CD4-positive, alpha-beta T cell treated with Interleukin-6 for 4 hours (primary cell): ENCODE measurements at places on chromosomes 3 and 15.

GRCh38 chr3:55882006-55882405, 394.9 kb upstream of the WNT5A start:
- no peak for DNase-seq

DNA sequence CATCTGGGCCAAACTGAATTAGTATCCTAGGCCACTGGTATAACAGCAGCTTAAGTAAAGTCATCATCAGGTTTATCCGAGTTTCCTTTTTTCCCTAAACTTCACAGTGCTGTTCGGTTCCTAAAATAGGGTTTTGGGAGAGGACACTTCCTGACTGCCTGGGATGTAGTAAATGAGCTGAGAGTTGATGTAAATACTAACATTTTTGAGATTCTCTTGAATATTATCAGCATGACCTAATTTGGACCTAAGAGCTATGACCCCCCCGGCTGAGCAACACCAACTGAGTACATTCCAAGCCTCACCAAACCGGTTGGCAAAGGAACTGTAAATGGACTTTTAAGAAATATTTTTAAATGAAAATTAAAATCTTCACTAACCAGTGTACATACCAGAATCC, 78.8 kb downstream of the IL5RA start:
- DNase-seq, result no peak

- no peak for DNase-seq
Measured at GRCh38 chr15:48888191-48888590, 10.3 kb downstream of the EID1 start.

GRCh38 chr3:54549607-54550220, 378.1 kb downstream of the LRTM1 start:
- no peak for DNase-seq

DNA sequence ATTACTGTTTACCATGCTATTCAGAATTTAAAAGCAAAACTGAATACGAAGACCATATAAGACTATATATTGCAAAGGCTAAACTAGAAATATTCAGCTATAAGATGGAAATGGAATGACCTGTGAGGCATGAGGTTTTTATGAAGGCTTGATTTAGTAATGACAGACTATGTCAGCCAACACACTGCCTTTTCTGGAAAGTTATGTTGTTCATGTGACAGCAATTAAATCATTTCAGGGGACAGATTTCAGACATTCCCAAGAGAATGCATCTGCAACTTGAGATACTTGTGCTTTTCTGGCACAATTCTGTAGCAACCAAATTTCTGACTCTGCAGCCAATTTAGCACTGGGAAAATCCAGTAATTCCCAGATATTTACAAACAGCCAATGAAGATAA, 8.6 kb upstream of the GATM start:
- no peak for DNase-seq

DNA sequence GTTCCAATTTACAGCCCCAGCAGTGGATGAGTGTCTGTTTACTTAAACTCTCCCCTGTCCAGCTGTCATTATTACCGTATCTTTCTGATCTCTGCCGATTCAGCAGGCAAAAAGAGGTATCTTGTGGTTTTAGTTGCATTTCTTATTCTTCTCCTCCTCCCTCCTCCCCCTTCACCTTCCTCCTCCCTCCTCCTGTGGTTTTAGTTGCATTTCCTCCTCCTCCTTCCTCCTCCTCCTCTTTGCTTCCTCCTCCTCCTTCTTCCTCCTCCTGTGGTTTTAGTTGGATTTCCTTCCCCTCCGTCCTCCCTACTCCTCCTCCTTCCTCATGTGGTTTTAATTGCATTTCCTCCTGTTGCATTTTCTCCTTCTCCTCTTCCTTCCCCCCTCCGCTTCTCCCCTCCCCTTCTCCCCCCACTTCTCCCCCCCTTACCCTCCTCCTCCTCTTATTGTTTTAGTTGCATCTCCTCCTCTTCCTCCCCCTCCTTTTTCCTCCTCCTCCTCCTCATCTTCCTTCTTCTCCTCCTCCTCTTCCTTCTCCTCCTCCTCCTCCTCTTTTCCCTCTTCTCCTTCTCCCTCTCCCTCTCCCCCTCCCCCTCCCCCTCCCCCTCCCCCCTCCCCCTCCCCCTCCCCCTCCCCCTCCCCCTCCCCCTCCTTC, 25.3 kb upstream of the VPS33B start:
- no peak for DNase-seq

DNA sequence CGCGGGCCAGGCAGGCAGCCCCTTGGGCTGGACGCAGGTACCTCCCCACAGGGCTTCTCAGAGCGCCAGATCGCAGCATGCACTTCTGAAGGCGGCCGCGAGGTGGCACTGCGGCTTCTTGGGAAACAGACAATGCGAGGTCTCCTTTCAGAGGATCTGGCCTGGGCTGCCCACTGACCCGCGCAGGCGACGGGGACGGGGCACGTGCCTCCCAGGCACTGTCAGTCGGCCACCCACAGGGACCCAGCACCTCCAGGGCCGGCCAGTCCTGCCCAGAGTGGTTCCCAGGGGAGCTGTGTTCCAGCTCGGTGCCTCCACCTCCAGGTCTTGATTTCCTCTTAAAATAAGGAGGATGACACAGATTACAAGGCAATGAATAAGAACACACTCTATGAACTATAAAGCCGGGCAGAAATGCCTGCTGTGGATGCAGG, 24.4 kb upstream of the TXNRD3 start:
- peak; percentile 78 for DNase-seq

- DNase-seq, result no peak
Measured at GRCh38 chr3:29167180-29167579, 113.7 kb upstream of the RBMS3 start.

DNA sequence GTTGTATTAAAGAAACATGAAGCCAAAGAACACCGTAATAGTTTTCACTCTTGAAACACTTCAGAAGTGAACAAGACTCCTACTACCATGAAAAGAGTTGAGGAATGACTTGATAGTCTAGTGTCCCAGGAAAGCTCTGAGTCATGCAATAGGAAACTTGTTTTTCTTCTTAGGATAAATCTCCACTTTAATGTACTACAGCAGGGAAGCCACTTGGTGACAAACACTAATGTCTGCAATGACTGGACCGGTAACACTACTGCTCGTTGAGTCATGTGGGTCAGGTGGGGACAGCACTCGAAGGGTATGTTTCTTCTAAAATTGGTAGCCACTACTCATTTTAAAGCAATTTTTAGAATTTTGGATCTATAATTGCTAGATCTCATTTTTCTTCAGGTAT, 291.7 kb upstream of the CNTN3 start:
- no peak for DNase-seq

GRCh38 chr3:120743556-120744195, 1.1 kb downstream of the GTF2E1 start:
- DNase-seq, result no peak

DNA sequence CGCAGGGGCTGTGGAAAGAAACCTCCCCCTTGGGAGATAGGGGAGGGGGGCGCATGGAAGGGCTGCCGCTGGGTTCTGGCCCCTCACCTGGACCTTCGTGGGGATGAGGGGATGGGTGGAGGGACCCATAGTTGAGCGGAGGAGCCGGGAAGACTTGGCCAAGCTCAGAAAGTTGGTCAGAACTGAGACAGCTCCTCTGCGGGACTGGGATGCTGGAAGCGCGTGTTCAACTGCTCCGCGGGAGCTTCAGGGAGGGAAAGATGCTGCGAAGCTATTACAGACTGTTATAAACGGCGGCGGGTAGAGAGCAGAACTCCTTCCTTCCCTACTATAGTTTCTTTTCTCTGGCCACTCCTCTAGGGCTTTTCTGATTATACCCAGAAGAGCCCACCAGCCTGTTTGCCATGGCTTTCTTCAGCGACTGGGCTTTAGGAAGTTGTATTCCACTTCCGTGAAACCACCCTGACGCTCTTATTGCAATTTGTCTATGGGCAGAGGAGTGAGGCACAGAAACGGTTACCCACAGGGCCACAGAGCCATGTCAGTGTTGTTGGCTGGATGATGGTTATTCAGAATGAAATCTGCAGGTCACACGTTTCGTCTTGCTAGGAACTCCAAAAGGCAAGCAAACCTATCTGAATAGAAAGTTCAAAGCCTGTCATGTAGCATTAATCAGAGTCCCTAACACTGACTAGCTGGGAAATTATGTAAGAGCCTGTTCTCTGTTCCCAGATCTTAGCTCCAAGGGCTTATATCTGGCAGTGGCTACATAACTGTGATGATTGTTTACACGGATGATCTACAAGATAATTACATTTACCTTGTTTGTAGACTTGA, 1.1 kb downstream of the SYNPR start:
- DNase-seq, result no peak

GRCh38 chr3:17411157-17411877, 331.1 kb downstream of the TBC1D5 start:
- no peak for DNase-seq

GRCh38 chr3:3097958-3098357, 12.2 kb downstream of the IL5RA start:
- no peak for DNase-seq

GRCh38 chr3:110593749-110594148, 477.9 kb upstream of the NECTIN3 start:
- no peak for DNase-seq

DNA sequence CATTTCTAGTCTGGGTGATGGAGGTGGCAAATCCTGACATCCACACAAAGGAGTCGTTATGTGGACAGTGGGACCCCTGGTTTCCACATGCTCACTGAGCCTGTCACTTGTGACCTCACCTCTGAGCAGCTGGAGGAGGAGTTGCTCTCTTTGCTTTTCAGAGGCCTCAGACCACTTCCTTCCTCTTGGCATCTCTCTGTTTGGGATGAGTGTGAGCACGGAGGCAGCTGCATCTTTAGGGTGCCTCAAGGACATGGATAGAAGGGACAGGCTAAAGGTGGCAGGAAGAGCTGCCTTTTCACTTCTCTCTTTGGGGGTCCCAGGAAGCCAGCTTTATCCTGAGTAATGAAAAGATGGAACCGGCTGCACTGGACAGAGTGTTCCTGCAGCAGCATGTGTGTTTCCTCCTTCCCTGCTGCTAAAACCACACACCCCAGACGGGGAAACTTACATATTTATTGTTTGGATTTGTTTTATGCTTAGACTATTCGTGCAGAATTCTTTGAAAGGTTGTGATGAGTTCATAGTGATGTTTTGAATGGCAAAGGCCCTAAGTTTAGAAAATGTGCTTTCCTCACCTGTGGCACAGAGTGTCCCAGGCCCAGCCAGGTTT, 31.8 kb downstream of the GPR171 start:
- peak; percentile 60 for DNase-seq

DNA sequence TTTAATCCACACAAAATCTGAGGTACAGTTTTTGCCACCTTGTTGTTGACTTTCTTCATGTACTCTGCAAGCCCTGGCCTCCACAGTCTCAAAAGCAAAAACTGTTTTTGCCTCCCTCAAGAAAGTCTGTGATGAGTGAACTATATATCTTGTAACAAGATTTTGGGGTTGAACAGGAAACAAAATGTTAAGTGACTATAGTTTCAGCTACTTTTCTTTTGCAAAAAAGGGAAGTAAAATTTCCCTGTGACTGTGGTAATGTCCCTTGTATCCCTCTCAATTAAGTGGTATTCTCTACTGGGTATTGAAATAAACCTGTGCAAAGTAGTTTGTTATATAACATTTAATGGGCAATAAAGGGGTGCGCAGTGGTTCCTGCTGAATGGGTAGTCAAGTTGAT, 21.3 kb upstream of the SCAANT1 start:
- DNase-seq, result no peak

DNA sequence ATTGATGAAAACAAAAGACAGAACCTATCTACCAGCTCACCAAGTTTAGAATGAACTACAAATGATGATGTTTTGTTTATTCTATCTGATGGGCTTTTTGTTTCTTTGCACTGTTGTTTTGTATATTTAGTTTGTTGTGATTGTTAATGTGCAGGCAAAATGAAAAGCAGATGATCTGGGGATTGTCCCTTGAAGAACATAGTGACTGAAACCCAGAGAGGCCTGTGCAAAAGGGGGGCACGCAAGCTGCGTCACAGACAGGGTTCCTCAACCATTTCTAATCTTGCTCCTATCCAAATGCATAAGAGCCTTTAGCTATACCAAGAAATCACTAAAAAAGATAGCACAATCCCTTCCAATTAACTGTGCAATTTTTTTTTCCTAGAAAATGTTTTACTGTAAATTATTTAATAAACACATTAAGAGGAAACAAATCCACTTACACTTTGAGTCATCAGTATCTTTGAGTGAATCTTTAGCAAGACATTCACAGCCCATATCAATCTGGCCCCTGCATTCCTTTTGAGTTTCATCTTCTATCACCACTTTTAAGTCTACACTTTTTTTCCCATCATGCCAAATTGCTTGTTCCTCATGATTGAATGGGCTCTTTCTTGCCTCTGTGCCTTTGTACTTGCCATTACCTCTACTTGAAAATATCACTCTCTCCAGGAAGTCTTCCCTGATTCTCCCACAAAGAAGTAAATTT, 220.3 kb downstream of the ATP8B4 start:
- DNase-seq, result no peak

GRCh38 chr15:100043068-100043641, 298.6 kb downstream of the ADAMTS17 start:
- no peak for DNase-seq

DNA sequence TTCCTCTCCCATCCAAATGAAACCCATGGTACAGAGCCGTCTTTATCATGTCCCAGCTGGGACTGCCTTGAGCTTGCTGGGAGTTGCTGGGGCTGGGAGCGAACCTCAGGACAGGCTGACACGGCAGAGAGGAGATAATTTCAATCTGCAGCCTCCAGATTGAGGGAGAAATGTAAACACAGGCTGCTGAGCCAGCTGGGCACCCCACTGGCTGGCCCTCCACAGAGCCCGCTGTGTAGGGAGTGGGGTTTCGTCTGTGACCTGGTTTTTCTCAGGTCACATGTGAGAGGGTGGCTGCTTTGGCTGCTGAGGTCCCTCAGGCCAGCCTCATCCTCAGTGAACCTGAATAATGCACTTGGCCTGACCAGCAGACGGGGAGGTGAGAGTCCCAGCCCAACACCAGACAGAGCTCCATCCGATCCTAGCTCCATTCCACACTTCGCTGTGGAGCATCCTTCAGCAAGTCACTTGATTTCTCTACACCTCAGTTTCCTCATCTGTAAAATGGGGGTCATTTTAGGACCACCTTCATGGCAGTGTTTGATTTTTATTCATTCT, 121.6 kb upstream of the MRPS22 start:
- no peak for DNase-seq

DNA sequence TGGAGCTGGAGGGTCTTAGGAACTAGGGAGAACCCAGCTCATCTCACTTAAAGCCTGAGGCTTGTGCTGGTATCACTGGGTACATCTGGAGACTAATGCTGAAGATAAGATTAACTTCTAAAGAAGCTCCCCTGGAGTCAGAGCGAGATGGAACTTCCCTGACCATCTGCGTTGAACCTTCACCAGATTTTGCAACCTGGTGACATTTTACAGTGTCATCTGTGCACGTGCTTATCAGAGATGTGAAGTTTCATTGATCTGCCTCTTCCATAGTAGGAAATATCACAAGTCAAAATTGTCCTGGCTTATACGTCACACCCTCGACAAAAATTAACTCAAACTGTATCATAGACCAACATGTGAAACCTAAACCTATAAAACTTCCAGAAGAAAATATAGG, 395.5 kb downstream of the SHQ1 start:
- no peak for DNase-seq
